ENCODE measurements at places on chromosomes 3 and 15. TPM values are rescaled to one million over a fixed set of nuclear protein-coding genes. Genes with fewer than 3 reads are reported as not detected.

DNA sequence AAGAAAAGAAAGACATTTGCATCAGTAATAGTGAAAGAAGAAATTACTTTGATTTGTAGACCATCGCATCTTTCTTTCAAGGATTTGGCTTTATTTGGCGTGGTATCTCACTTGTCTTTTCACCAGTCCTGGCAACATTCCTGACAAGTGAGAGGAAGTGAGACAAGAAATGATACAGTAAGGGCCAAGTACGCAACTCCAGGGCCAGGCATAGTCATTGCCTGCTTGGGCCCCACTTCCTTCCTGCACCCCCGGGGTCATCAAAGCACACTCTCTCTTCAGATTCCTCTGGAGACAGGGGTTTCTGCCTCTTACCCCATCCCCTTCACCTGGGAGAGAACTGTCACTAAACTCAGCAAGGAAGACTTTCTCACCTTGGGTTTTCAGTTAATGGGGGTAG is 55.1 kb downstream of the CD47 start:
- DNase-seq = no peak

DNA sequence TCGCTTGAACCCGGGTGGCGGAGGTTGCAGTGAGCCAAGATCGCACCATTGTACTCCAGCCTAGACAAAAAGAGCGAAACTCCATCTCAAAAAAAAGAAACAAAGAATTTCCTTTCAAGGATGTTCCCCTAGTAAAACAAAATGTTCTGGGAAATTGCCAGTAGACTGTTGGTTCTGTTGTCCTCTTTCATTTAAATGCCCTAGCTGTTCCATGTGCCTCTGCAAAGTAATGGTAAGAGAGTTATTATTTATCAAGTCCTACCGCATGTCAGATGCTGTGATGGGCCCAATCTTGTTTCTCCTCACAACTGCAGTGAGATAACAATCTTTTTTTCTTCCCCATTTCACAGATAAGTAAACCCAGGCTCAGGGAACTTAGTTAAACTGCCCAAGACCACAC is 254.3 kb upstream of the TPM1 start:
- DNase-seq = no peak

GABRR3 gene
- 0.11 TPM for total RNA-seq

DNA sequence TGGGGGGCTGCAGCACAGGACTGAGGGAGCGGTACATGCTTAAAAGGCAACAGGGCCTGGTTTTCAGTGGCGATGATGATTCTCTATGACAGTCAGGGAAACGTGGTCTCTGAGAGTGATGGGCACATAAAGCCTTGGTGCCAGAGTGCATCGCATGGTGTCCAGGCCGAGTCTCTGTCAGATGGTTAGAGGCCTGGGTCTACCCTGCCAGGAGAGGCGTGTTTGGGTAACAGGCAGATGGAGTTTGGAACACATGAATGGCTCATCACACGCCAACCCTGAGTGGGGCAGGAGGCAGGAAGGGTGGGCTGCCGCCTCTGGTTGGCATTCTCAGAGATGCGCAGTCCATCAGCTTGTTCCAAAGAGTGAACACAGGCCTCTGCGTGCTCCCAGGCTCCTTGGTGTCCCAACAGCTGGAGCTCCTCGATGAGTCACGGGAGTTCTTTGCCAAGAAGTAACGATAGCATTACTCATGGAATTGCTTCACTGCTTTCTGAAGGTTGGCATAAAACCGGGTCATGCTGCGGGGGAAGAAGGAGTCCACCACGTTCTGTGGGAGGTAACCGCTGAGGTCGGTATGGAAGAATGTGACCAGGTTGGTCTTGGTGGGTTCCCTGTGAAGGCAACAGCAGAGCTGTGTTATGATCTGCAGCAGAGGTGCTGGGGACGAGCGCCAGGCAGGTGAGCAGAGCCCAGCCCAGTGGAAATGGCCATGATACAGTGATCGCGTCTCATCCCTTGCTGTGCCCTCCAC is 11.0 kb downstream of the STARD5 start:
- no peak for DNase-seq
